ENCODE measurements at places on chromosomes 5 and 9.

GRCh38 chr5:140674211-140674610 is 835 bp upstream of the DND1 start:
- DNase-seq = no peak

DNA sequence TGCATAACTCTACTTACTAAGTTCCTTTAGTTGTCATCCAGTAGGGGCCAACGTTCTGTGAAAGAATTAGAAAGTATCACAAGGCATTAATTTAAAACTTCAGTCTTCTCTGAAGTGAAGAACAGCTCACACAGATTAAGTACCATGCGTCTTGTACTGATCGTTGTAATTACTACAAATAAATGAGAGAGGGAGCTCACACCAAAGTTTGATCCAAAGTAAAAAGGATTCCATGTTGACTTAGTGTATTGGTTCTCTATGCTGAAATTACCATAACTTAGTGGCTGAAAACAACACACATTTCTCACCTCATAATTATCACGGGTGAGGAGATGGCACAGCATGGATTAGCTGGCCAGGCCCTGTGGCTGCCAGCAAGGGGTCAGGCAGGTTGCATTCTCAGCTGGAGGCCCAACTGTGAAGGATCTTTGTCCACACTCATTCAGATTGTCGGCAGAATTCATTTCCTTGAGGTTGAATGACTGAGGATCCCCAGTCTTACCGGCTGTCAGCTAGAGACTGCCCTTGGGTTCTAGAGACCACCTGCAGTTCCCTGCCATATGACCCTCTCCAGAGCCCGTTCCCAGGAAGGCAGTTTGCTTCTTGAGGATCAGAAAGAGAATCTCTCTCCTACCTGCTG is 169.1 kb downstream of the YTHDC2 start:
- DNase-seq = no peak

DNA sequence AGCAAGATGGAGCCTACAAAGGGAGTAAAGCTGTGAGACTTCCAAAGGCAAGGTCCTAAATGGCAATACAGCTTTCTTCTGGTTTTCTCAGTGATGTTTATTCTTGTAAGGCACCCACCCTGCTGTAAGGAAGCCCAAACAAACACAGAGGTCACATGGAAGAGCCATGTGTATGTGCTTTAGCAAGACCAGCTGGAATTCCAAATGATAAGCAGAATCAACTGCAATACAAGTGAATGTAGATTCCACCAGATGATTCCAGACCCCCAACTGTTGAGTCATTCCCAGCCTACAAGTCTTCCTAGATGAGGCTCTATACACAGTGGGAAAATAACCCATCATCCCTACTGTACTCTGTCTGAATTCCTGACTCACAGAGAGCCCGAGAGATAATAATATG is 122.8 kb downstream of the DEPDC1B start:
- DNase-seq = no peak

DNA sequence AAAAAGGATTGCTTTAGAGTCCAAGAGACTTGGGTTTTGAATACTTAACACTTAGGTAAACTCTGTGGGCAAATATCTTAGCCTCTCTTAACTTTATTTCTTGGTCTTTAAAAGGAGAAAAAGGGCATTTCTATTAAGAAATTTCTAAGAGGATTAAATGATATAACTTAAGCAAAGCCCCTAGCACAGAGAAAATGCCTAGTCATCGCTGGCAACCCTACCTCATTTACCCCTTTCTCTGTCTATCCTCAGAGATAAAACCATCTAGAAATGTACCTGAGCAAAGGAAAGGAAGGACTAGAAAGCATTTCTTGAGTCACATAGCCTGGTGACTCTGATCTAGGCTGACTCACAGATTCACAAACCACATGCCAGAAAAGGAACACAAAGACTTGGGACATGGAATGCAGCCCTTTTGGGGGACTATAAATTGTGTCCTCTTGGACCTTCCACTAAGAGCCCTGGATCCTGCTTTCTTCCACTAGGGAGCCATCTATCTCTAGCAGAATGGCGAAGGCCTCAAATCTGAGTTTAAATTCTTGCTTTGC is 120.6 kb downstream of the FOXD1 start:
- DNase-seq = no peak

- no peak for DNase-seq
These were observed 29.7 kb upstream of the RNU6ATAC start for GRCh38 chr9:134193912-134194535.

DNA sequence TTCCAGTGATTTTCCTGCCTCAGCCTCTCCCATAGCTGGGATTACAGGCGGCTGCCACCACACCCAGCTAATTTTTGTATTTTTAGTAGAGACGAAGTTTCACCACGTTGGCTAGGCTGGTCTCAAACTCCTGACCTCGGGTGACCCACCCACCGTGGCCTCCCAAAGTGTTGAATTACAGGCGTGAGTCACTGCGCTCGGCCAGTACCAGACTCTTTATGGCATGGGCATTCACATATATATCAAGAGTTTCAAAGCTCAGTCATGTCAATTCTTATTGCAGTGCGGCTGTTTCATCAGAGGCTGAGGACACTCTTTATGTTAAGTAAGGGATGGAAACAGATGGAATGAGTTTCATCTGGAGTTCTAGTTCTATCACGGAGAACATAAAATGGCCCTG is 315.2 kb upstream of the CDH6 start:
- no peak for DNase-seq

DNA sequence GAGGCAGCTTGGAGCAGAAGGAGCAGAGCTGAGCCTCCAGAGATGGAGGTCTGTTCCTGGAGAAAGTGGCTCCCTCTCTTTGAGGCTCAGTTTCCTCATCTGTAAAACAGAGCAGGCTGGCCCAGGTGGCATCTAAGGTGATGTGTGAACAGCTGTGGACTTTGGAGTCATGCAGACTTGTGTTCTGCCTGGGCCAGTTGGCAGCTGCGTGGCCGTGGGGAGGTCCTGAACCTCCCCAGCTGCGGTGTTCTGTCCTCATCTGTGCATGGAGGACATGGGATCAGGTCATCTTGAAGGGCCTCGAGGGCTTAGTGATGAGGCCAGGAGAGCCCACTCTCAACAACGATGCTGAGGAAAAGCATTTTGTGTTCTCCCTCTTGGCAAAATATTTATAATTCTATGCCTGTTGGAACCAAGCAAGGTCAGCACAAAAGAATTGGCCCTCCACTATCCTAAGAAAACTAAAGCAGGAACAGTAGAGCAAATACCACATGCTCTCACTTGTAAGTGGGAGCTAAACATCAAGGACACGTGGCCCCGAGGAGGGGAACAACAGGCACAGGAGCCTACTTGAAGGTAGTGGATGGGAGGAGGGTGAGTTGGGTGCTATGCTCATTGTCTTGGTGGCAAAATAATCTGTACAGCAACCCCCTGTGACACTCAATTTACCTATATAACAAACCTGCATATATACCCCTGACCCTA is 63.2 kb upstream of the COL15A1 start:
- DNase-seq = no peak

GRCh38 chr9:77592476-77592875 is 55.6 kb downstream of the GNA14 start:
- DNase-seq = no peak

DNA sequence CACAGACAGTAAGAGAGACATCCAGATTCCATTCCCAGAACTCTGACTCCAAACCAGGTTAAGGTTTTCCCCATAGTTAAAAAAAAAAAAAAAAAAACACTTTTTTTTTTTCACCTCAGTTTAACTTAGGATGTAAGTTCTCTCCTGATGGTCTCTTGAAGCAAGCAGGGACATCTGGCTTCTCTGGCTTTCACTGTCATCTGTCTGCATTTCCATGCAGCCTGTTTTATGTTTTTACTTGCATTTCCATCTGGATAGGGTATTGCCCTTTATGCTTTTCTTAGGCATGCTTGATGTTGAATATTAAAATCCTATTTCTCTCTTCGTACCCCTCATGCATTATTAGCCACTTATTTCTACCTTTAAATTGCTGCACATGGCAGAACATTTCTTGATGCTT is 135.3 kb upstream of the WWC1 start:
- DNase-seq = no peak

DNA sequence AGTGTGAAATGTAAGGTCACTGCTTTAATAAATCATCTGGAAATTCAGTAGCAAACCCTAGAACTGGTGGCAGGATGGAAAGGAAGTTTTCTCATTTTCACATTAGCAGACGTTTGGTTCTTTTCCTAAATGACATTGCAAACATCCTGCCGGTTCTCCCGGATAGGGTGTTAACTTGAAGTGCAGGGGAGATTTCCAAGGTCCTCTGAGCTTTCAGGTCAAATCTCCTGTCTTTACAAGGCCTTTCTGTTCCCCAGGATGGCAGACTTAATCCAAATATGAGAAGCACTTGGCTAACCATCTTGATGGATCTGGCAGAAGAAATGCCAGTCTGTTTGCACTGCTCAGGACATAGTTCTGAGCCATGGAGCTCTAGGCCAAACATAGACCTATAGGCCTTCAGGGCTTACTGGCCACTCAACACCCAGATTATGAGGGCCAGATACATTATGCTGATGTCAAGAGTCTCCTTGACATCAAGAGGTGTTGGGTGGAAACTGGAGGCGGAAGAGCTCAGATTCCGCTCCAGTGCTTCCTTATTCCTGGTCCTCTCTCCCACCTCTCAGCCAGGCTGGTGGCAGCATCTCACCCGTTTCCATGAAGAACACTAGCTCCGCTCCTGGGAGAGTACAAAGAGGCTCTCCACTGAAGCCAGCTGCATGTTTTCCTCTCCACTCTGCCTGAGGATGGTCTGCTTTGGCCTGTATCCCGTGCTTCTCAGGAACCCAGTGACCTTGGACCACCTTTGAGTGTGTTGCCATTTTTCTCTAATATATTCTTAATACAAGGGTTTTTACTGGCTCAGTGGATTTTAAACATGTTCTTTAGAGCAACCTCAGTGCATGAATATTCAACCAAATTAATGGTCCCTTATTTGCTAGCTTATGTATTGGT is 61.0 kb downstream of the RALGPS1 start:
- DNase-seq = no peak

DNA sequence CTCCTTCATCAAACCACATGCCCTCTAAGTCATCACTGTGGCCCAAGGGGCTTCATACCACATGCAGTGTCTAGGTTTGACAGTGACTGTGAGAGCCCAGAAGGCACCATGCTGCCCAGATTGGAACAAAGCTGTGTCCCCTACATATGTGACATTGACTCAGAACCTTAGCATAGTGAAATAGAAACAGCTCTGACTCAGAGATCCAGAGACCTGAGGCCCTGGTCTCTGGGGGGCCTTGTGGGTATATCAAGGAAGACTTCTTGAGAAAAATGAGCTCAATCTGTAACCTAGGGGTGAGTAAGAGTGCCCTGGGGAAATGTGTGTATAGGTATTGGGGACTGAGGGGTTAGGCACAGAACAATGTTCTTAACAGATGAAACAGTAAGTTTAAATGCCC is 7.1 kb upstream of the ENTREP1 start:
- DNase-seq = no peak

- DNase-seq = no peak
These were observed 413.3 kb downstream of the CDH9 start for GRCh38 chr5:26625099-26625498.

DNA sequence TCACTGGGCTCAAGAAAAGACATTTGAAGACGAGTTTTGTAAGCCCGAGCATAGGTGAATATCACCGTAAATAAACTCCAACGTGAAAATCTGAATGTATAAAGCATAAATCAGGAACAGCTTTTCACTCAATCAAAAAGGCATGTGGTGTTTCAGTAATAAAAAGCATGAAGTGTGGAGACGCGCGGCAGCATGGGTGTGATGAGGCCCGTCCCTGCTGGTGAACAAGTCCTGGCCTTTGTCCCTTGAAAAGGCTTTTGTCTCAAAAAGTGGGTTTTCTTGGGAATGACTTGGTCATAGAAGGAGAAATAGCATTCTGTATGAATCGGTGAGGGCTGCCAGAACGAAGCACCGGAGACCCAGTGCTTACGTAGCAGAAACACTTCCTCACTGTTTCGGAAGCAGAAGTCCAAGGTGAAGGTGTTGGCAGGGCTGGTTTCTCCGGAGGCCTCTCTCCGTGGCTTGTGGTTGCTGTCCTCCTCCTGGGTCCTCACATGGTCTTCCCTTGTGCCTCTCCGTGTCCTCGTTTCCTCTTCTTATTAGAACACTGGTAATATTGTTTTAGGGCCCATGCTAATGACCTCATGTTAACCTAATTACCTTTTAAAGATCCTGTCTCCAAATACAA is 24.9 kb downstream of the ROPN1L start:
- no peak for DNase-seq

- no peak for DNase-seq
These were observed 268.9 kb downstream of the PIK3R1 start for GRCh38 chr5:68484307-68485068.

DNA sequence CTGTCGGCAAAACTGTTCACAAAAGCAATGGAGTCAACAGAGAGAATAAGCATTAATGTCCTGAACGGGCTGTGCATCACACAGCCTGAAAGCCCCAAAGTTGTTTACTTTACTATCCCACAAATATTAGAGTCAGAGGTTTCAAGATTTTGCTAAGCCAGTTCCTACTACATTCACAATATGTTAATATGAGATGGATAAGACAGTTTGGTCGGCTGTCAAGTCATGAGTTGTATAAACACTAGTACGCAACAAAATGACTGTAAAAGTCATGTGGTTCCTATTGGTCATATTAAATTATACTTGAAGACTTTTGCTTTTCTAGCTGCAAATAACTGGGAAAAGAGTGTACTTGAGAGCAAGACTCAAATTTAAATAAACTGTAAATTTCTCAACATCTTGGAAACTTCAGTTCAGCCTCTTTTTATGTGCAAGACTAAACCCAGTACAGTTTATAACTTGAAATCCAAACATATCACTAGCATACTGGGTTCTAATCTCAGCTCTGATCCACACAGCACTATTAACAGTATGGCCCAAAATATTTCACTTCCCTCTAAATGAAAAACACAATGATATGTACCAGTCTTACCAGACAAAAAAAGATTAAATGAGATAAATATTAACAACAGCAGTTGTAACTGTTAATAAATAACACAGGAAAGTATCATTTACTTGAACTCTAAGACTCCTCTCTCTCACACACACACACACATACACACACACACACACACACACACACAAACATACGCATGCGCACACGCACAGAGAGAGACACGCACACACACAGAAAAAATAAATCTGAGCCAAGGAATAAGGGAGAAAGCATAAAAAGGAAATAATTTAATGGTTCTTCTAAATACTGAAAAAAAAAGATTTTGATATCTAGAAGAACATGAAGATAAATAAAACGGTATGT is 33.1 kb downstream of the FANCC start:
- DNase-seq = no peak

DNA sequence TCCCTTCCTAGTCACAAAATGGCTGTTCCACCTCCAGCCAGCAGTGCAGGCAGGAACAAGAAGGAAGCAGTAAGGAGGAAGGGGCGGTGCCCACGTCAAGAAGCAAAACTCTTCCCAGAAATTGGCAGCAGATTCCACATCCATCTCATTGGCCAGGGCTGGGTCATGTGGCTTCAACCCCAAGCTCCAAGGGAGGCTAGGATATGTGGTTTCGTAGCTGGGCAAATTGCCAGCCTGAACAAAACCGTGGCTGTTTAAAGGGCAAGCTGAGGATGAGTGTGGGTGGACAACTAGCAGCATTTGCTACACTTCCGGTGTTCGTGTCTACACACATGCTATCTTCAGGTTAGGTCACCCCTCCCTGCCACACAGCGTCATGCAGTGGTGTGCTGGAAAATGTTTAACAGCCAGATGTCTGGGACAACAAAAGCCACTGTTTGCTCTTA is 92.1 kb upstream of the MAP1B start:
- no peak for DNase-seq

Measured in stimulated activated CD8-positive, alpha-beta memory T cell treated with anti-CD3 and anti-CD28 coated beads, Interleukin-4, amount 100 ng/mL, for 4 hours (primary cell).